Hematopoietic multipotent progenitor cell treated with erythropoietin and hydrocortisone succinate and interleukin-3 and kit ligand, for 8 days (in vitro differentiated cells): ENCODE measurements at places on chromosomes 6 and 20.

DNA sequence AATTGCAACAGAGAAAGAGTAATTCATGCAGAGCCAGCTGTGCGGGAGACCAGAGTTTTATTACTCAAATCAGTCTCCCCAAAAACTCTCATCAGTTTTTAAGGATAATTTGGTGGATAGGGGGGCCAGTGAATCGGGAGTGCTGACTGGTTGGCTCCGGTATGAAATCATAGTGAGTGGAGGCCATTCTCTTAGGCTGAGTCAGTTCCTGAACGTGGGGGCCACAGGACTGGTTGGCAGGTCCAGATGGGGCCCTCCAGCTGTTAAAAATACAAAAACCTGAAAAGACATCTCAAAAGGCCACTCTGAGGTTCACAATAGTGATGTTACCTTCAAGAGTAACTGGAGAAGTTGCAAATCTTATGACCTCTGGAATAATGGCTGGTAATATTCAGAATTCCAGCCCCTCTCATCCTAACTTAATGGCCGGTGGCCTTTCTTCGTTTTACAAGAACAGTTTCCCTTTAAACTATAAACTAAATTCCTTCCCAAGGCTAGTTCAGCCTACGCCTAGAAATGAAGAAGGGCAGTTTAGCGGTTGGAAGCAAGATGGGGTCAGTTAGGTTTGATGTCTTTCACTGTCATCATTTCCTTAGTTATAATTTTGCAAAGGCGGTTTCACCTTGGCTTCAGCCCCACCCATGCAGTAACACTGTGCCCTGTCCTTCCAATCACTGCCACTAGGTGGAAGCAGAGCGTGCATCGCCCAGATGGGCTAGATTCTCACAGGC is 6.8 kb upstream of the MICA start:
- peak; percentile 87 for DNase-seq

- no peak for DNase-seq
These were observed 81.2 kb upstream of the HDAC2 start for GRCh38 chr6:114052141-114052540.

DNA sequence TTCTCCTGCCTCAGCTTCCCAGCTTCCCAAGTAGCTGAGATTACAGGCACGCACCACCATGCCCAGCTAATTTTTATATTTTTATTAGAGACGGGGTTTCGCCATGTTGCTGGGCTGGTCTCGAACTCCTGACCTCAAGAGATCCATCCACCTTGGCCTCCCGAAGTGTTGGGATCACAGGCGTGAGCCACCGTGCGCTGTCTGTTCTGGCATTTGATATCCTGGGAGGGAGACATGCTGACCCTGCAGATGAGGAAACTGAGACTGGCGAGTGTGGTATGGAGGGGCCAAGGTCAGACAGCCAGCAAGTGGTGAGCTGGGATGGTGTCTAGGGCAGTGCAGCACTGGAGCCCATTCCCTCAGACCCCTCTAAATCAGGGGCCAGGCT is 44.6 kb downstream of the SRC start:
- no peak for DNase-seq

DNA sequence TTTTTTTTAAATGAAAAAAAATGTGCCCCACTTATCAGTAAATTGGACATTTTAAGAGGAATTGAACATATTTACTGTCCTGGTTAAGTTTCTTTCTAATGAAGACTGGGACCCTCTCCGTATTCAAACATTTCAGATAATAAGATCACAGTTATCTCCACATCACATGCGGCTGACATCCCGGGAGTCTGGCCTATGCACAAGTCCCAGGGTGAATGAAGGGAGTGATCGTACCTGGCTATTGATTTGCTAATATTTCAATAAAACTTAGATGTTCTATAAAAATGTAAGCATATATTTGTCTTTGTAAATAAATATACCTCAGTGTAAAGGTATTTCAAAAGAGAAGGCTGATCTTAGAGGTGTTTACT is 58.1 kb downstream of the FOXC1 start:
- no peak for DNase-seq

- DNase-seq = no peak
These were observed 116.3 kb upstream of the SCGN start for GRCh38 chr6:25535632-25536225.

- DNase-seq = no peak
These were observed at the start of gene BANF2 for GRCh38 chr20:17699931-17700351. Gene BANF2 (plus strand): TSS chr20:17699966. CDS start chr20:17725026, 25,060 bp downstream.

- DNase-seq = no peak
These were observed 32.8 kb downstream of the GSS start for GRCh38 chr20:34922654-34923381.

GRCh38 chr6:54805077-54805476 is 41.5 kb upstream of the FAM83B start:
- no peak for DNase-seq

GRCh38 chr6:13741365-13741764 is 29.7 kb upstream of the RANBP9 start:
- no peak for DNase-seq

DNA sequence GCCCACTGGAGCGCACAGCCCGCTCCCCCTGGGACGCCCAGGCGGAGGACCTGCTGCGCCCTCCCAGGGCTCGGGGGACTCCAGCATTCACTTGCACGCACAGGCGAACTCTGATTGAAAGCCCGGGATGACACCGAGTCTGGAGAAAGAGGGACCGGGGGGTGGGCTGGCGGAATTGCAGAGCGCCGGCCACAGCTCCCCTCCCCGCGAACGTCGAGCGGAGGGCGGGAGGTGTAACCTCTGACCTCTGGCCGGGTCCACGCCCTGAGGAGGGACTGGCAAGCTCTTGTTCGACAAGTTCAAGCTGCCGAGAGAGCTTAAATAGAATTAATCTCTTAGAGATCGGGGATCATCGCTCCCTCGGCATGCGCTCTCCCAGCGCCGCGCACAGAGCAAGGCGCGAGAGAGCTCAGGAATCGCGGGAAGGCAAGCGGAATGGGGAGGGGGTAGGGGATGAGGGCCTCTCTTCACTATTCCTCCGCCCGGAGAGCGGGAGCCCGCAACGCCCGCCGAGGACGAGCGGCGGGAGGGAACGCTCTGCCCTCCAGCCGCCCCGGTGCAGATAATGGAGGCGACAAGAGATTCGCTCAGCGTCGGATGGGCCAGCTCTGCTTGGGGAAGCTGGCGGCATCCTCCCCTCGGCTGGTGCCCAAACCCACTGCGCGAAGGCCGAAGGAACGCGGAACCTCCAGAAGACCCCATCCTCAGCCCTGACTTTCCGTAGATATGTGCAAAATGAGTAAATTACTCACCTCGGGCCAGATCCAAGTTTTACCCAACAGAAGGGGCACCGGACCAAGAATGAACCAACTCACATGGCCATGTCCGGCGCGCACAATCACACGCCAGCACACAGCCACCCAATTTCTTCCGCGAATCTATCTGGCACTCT is 761 bp upstream of the NR2E1 start:
- DNase-seq = no peak

- DNase-seq = no peak
These were observed 85.2 kb downstream of the SHLD1 start for GRCh38 chr20:5835321-5835821.

DNA sequence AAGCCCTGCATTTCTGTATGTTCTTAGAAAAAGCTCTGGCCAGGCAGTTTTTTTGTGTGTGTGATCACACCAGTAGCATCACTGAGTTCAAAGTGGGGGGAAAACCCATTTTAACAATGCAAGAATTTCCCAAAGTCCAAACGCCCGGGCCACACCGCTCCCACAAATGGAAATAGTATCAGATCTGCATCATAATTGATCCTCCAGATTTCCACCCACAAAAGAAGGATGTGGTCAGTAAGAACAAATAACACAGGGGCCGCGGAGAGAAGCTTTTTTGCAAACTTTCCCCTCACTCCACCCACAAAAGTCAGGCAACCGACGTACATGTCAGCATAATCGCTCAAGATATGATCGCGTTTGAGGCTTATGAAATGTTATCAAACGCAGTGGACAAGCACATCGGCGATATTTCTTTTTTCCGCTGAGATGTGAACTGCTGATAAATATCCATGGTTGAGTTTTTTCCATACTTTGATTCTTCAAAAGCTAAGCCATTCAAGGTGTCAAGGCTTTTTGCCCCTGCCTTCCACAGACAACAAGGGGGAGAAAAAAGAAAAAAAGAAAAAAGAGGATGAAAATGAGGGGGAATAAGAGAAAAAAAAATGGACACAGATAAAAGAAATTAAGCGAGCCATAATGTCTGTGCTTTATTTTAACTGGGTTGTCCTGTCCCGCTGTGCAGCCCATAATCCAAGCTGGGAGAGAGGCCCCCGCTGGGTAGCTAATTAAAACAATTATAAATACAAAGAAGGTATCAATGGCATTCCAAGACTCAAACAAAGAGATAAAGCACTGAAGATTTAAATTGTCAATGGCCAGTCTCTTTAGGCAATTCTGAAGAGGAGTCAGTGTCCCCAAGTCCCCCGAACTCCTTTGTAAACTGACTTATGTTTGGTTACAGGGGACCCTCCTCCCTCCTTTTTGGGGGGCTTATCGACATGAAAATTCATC is 143.5 kb downstream of the ZFP64 start:
- no peak for DNase-seq
